ENCODE measurements at places on chromosomes 3 and 15.

DNA sequence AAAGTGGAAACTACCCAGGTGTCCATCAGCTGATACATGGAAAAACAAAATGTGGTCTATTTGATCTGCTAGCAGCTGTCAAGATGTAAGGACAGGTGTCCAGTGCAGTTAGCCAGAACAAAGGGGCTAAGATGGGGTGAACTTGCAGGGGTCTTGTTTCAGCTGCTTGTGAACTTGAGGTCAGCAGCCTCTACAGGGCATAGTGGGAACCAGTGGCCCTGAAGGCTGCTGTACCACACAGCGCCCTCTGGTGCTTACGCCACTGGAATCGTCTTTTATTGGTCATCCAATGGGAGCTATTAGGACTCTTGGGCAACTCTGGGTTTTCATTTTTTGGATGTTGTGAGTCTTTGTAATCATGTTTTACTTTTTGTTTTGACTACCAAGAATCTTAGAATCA is 62.2 kb upstream of the CTSH start:
- no peak for DNase-seq

GRCh38 chr15:68227643-68228142 is 1.8 kb downstream of the CLN6 start:
- DNase-seq = no peak

- DNase-seq = no peak
Measured at GRCh38 chr3:125140011-125140817, 72.3 kb downstream of the SLC12A8 start.

- no peak for DNase-seq
Measured at GRCh38 chr15:89352476-89352875, 17.9 kb upstream of the POLG start.

GRCh38 chr3:57727106-57727505 is 29.0 kb upstream of the SLMAP start:
- DNase-seq = no peak

DNA sequence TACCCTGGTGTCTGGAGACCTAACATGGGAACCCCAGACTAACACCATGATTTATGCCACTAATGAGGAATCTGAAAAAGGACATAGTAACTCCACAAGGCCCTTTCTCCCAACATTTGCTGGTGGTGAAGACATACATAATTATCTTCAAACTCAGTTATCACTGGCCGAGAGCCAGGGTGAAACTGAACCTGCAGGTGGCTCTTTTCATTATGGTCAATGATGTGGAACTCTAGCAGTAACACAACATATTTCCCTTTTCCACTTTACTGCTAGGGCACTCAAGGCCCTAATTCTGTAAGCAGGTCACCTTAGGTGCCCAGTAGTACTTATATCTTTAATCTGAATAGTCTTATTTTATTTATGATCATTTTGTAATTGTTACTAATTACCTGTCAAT is 326.4 kb upstream of the SATB1 start:
- no peak for DNase-seq

DNA sequence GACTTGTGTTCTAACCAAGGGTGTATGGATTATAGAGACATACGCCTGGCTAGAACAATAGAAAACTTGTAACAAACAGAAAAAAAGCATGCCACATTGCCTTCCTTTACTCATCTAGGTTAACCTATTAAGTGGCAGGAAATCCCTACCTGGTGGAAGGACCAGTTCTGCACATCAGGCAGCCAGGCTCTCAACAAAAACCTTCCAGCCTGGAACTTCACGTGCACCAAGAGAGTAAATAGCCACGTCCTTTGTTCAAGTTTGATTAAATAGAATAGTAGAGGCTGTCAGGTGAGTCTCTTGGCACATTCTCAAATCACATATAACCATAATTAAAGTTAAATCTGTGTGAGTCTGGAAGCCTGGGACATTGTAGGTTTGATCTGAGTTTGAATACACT is 85.0 kb upstream of the DPH6 start:
- no peak for DNase-seq

DNA sequence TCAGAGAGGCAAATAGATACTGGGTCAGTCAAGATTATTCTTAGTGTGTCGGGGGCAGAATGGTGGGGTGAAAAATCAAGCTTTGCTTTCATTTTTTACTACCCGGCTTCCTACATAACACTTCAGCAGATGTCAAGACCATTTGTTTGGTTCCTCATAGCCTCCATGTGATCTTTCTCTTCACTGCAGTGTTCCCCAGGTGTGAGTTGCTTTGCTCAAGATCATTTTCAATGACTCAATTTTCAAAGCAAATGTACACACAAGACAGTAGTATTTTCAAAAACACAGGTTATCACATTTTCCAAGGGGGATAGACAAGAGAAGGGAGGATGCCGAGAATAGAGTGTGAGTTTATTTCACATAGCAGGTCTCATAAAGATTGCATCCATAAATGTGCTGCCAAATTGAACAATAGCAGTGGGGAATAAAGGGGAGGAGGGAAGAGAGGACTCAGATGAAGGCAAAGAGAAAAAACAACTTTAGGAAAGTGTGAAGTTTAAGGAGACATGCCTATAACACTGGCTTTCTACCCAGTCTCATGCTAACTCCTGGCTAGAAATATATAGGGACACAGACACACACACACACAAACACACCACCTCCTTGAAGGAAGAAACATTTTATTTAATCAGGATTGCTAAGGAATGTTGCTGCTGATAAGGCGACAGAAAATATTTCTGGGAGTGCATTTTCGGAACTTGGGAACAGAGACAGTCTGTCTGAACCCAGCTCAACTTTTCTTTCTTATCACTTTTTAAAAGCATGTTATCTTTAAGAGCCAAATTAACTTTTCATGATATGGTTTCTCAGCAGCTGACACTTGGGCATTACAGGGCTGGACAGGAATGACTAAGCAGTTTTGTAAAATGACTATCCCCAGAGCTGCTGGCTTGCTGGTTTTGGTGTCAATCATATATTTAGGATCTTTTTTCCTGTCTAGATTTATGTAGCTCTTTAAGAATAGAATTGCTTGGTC is 402.4 kb downstream of the RBMS3 start:
- DNase-seq = no peak

DNA sequence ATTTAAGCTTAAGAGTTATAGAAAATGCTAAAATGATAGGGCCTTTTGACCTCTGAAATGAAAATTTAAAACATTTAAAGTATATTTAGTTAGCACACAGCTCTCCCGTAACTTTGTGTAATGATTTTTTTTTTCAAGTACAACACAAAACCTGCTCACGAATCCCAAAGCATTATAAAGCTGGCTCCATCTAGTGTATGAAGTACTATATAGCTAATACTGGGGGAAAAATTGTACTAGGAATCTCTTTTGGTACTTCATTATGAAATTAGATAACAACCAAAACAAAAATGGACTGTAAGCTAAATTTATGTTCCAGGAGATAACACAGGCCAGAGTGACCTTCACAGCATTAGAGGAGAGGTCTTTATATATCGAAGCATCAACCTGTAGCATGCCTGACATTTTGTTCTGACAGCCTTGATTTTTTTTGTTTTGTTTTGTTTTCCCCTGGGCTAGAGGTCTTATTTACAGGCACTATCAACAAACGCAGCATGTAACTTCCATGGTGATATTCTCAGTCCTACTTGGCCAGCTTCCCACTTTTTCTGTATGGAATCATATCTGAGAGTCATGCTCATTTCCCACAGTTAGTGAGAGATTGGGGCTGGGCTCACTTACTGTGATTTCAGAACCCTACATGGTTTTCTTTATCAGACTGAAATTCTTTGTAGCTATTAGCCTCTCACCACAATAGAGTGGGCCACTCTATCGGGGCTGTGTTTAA is 116.3 kb downstream of the MITF start:
- peak; percentile 83 for DNase-seq

DNA sequence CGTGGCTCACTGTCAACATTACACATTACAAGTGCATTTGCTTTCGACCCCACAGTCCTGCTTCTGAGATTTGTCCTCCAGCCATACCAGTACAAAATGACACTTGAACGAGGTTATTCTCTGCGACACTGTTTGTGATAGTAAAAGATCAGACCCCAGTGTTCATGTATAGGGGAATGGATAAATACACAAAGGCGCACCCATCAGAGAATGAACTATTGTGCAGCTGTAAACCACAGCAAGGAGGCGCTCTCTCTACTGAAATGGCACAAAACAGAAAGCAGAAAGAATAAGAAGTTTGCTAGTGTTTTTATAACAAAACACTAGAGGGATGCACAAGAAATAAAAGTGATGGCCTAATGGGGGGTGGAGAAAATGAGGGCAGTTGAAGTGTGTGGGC is 4.9 kb upstream of the CHSY1 start:
- DNase-seq = no peak

- no peak for DNase-seq
Measured at GRCh38 chr15:75067123-75067830, 43.9 kb downstream of the PPCDC start.

- no peak for DNase-seq
Measured at GRCh38 chr3:71156062-71156665, 427.4 kb downstream of the FOXP1 start.

GRCh38 chr3:105527949-105528348 is 161.2 kb downstream of the ALCAM start:
- DNase-seq = no peak

DNA sequence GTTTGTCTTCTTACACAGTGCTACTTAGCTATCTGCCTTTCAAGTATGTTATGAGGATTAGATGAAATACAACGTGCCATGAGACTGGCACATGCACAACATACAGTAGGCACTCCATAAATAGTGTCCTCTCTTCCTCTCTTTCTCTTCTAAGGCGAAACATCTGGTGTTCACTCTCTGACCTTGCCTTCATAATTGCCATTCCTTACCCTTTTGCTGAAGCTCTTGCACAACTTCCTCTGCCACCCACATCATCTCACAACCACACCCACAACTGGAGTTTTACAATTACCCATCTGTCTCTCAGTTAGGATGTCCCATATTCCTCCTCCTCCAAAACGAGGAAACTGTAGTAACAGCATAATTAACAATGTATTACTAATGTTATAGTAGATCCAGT is 26.4 kb upstream of the ACP3 start:
- no peak for DNase-seq

- DNase-seq = no peak
Measured at GRCh38 chr3:14570089-14570488, 29.9 kb upstream of the GRIP2 start.

GRCh38 chr3:127307112-127307835 is 19.4 kb upstream of the PRR20G start:
- DNase-seq = peak; percentile 8
